ENCODE measurements at places on chromosomes 11 and 22. TPM values are rescaled to one million over a fixed set of nuclear protein-coding genes. Genes with fewer than 3 reads are reported as not detected.

DNA sequence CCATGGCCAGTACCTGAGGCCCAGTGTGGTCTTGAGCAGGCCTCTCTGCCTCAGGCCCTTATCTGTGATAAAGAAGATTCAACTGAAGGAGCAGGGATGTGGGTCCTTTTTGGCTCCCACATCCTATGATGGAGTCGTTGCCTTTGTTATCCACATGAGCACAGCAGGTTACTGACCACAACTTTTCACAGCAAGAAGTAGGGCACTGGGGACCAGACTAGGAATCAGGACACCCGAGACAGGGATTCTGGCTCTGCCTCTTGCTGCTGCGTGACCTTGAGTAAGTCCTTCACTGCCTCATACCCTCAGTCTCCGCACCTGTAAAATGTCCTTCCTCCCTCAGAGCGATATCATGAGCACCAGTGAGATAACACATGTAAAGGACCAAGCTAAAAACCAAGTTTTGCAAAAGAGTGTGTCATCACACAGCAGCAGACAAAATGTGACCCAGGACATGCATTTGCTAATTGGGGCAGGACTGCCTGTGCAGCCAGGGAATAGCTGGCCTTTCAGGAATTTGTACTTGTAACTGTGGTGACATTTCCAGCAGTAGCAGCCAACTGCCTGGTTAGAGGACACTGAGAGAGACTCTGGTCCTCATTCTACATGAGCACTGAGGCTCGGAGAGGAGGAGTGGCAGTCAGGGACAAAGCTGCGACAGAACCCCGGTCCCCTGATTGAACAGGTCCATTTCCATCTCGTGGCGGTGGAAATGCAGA lies 13.2 kb upstream of the SMIM35 start:
- no peak for DNase-seq

DNA sequence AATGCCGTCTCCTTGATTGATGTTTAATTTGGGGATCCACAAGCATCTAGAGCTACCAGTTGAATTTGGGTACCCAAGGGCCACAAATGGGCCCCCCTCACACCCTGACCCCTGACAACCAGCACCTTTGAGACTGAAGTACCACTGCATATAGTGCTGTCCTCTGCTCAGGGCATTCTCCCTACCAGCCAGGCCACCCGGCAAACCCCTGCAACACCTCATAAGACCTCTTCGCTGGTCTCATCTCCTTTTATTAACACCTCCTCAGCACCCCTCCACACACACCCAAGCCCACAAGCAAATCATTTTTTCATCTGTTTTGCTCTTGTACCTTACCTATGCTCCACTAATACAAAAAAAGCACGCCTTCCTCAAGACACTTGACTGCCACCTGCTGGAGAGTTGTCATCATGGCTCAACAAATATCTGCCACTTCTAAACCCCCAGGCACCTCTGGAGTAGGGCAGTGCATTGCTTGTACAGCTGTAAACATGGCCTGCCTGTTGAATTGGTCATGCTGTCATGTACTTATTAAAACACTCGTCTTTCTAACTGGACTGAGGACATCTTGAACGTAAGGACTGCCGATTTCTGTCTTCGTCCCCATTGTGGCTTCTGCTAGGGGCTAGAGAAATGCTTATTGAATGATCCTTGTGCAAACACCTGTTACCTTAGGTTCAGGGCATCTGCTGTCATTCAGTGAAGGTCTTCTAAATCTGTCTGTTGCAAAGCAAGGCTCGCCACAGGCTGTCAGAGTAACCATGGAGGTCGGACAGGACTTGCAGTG lies 66.5 kb downstream of the BMAL1 start:
- peak; percentile 71 for DNase-seq

- DNase-seq, result peak; percentile 92
Observed at GRCh38 chr11:35214792-35215193, 75.8 kb downstream of the CD44 start.

DNA sequence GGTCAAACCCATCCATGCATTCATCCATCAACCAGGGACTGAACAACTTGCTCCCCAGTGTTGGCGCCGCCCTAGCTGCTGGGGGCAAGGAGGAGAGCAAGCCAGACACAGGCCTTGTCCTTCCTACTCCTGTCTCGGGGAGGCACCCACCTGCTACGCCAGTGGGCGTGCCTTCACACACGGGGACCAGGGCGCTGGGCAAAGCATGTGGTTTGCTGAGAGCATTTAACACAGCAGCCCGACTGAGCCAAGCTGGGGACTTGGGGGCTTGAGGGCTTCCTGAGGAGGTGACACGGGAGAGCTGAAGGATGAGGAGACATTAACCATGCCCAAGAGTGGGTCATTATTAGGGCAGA lies 30.6 kb downstream of the CACNA1I start:
- no peak for DNase-seq

DNA sequence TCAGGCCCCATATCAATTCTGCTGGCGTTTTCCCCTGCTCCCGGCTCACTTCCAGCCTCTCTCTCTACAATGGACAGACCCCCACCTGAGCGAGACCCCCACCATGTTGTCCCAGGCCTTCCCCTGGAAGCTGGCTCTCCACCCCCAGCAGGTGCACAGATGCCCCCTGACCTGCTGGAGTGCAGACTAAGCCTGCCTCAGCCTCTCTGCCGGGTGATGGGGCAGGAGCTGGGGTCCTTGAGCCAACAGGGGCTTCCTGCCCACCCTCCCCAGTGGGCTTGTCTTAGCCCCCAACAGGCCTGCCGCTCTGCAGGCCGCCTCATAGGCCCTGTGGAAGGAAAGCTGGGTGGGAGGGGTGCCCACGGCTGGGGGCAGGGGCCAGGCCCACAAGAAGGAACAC lies 10.0 kb downstream of the ELFN2 start:
- DNase-seq, result no peak

DNA sequence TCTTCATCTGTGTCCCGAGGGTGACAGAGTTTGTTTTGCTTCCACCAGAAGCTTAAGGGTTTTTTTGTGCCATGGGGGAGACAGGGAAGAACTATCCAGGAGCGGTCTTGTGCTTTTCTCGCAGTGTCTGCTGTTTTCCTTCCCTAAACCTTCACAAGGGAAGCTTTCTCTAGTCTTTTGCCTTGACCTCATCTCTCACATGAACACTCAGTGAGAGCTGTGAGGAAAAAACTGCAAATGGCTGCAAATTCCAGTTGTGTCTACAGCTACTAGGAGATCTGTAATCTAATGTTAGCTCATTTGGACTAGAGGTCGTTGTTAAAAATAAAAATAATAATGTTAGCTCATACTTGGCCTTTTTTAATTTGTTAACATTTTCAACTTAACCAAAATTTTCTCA lies 264.7 kb upstream of the SESN3 start:
- DNase-seq, result no peak

GRCh38 chr22:37425800-37426705 lies 1.2 kb downstream of the ELFN2 start:
- no peak for DNase-seq

GRCh38 chr11:64078284-64078683 lies 42.6 kb downstream of the FLRT1 start:
- no peak for DNase-seq

DNA sequence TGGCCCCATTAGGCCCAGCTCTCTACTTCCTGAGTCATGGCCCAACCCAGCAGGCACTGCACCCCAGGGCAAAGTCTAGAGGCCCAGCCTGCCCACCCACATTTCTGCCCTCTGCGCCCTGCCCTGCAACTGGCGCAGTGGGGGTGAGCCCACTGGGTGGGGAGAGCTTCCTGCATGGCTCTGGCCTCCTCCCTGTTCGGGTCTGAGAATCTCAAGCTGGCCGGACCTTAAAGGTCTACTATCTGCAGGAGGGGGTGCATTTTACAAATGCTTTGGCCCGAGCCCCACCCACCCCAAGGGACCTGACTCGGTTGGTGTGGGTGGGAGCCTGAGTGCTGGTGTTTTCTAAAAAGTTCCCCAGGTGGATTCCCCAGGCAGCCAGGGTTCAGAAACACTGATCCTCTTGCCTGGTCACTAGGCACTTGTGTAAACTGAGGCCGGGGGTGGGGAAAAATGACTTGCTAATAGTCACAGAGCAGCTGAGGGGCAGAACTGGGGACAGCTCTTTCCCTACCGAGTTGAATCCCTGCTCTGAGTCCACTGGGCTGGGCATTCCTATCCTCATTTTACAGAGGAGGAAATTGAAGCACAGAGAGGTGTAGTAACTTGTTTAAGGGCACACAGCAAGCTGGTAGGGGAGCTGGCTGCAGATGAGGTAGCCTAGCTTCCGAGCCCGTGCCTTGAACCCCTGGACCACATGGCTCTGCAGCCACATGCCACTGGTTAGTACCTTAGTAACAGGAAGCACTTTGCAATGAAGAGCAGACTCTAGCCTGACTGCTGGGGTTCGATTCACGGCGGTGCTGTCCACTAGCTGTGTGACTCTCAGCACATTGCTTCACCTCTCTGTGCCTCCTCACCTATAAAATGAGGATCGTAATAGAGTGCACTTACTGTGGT lies 36.3 kb downstream of the CD82 start:
- DNase-seq, result no peak

DNA sequence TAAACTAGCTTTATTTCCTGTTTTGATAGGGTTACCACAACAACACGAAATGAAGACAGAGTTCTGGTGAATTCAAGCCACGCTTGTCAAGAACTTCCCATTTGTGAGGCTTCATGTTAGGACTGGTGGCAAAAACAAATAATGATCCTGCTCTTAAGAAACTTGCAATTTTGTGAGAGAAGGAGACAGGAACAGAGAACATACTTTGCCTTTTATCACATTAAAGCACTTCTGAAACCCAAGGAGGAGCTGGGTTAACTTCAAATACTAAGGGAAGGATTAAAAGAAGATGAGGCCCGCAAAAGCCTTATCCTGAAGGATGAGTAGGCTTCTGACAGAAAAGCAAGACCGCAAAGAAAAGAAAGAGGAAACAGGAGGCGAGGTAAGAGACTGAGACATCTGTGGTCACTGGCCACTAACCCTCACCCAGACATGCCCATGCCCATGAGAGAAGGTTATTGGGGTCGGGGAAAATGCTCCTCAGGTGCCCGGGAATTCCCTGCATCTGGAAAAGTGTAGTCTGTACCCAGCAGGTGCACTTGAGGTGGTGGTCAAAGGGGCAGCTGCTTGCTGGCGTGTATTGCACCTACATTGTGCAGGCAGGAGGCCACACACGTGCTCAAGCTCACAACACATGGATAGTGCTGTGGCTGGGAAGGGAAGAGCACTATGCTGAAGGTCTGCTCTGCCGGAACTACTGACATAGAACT lies 50.5 kb downstream of the MAPK1 start:
- DNase-seq, result peak; percentile 89

Gene GDPD4
- total RNA-seq, result not detected

Gene ENTHD1
- total RNA-seq, result not detected

- DNase-seq, result no peak
Observed at GRCh38 chr11:13352711-13353110, 75.1 kb downstream of the BMAL1 start.

DNA sequence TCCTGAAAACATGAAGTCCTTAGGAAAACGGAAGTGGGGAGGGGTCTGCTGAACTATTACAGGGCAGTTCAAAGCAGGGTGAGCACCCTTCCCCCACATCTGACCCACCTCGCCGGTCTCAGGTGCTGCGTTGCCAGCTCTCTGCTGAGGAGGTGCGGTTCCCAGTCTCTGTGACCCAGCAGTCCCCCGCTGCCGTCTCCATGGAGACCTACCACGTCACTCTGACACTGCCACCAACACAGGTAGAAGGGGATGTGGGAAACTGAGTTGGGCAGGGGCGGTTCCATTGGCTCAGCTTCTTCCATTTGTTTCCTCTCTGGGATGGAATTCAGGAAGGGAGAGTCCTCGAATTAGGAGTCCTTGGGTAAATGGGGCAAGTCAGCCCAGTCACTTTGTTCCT lies 3.3 kb downstream of the C2CD2L start:
- no peak for DNase-seq

DNA sequence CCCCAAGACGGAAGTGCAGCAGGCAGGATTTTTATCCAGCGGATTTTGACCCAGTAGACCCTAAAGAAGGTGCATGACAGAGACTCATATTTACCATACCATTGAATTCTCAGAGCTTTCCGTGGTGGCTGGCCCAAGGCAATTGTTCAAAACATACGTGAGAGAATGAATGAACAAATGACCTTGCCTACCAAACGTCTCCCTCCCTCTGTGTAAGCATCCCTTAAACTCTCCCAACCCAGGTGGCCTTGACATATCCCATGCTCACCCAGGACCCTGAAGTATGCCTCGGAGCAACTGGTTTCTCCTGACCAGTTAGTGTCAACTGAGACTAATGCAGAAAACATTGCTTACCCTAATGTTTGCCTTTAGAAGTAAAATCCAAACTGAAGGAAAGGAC lies 154.9 kb downstream of the TEAD1 start:
- DNase-seq, result no peak

GRCh38 chr11:119489087-119489486 lies 66.1 kb upstream of the THY1 start:
- DNase-seq, result no peak

Gene KREMEN1
- total RNA-seq, result 6.2 TPM

Gene LRP5
- total RNA-seq, result 0.59 TPM

DNA sequence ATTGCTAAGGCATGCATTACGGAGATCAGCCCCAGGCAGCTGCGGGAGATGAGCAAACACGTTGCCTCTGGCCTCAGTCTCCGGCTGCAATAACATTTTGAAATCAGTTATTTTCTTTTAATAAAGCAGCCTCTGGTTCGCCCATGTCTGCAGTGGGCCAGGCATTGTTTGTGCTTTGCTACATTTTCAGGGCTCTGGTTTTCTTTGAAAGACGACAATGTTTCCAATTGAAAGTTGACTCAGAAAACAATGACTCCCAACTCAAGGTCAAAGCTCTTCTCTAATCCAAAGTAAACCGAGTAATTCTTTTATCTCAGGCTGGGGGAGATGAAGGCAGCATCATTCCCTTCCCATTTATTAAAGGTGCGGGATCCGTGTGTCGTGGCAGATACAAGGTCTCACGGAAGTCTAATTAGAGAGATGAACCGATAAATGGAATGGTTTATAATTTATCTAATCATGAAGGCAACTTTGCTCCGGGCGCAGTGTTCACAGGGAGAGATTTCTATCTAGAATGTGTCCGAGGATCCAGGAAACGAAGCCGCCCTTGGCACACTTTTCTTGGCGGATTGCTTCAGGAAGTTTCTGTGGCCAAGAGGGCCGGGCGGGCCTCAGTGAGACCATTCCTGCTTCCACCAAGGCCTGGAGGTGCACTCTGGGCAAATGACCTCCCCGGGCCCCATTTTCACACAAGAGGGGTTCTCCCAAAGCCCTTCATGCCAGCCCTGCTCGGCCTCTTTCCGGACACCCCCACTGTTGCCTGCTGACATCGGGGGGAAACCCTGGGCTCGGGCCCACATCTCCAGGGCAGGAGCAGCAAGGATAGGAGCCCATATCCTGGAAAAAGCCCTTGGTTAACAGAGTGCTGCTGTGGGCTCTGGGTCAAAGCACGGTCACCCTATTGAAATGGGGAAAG lies 811.4 kb downstream of the BRD1 start:
- DNase-seq, result no peak

Gene LRFN4
- 19.7 TPM for total RNA-seq

Measured in RPMI7951 (cell line).